Foreskin fibroblast (primary cell): ENCODE measurements at places on chromosomes 4 and X.
A peak's percentile ranks its signal among the peaks of the same experiment; 100 is the strongest.

- DNase-seq, result peak; percentile 55
Measured at GRCh38 chrX:21963731-21964405, 23.4 kb downstream of the SMS start.

DNA sequence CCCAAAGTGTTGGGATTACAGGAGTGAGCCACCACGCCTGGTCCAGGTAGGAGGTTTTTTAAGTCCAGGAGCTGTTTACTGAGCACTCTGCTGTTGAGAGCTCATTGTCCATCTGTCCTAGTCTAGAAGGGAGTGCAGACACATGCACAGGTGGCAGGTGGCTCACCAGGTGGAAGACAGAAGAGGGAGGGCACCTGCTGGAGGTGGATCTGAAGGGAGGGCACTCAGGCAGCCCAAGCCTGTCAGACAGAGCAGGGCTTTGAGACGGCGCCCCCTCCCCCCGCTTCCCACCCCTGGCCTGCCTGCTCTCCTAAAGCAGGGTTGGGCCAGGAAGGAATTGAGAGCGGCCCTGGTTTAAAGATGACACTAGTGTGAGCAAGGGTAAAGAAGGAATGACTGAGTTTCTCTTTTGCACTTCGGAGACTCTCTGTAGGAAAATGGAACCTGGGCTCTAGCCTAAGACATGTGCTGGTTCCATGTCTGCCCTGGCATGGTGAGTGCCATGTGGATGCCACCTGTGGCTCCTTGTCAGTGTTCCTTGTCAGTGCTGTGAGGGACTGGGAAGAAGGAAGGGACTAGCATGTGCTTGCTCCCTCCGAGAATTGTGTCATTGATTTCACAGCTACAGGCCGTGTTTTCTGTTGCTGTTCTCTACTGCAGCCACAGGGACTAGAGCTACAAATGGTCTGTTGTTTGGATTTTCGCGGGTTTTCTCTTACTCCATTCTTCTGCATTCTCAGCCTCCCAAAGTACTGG, 108.6 kb downstream of the TNIP2 start:
- no peak for DNase-seq

DNA sequence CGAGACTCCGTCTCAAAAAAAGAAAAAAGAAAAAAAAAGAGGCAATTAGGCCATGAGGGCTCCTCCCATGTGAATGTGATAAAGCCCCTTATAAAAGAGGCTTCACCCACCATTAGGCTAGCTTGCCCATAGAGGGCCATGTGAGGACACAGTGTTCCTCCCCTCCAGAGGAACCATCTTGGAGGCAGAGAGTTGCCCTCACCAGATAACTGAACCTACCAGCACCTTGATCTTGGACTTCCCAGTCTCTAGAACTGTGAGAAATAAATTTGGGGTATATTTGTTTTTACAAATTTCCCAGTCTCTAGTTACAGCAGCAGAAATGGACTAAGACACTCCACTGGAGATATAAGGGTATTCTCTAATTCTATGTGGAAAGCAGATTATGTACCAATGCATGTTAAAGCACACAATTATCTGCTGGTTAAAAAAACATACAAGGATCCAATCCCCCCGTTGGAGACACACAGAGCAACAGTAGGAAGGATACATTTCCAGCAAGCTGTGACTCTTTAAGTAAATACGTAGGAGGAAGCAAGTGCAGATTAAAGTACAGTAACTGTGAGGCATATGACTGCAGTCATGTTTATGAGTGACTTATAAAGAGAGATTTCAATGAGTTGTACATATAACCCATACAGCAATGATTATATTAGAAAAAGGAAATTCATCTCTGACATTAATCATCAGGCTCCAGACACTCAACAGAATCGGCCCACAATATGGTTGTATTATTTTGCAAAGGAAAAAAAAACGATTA, 21.4 kb downstream of the SH3RF1 start:
- DNase-seq, result no peak

- peak; percentile 4 for DNase-seq
Measured at GRCh38 chrX:121179972-121180371, 132.6 kb downstream of the GLUD2 start.

DNA sequence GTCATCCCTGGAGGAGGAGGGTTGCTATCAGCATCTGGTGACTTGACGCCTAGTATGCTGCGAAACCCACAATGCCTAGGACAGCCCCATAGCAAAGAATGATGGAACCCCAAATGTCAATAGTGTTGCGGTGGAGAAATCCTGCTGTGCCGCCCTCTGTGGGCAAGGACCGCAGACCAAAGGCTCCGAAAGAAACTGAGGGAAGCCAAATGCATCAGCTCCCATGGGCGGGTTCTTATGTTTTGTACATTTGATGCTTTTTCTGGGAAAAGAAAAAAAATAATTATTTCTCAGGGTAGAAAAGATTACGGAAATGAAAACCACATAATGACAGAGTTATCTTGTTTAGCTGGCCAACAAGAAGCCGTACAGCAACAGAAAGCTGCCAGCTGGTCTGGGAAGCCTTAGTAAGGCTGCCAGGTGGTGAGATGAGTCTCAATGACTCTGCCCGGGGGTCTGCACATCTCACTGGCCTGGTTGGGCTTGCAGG, 95.0 kb upstream of the TBL1X start:
- DNase-seq, result no peak

- DNase-seq, result peak; percentile 69
Measured at GRCh38 chr4:87078987-87079486, 141.4 kb downstream of the KLHL8 start.

GRCh38 chr4:186939766-186940165, 216.1 kb upstream of the FAT1 start:
- no peak for DNase-seq

DNA sequence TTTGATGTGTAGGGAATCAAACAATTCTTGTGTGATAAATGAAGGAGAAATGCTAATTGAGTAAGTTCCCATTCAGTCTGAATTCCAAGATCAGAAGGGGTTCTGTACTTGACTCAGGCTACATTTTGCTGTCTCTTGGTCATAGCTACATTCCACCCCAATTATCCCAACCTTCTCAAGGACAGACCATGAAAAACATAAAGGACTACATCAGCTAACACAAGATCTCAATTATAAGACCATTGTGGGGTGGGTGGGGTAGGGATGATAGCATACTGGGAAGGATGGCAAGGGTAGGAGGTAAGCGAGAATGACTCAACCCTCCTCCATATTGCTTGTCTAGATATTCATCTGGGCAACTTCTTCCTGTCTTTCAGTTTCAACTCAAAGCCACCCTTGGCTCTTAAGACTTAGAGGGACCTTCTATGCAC, 87.4 kb upstream of the ETNPPL start:
- DNase-seq, result no peak

DNA sequence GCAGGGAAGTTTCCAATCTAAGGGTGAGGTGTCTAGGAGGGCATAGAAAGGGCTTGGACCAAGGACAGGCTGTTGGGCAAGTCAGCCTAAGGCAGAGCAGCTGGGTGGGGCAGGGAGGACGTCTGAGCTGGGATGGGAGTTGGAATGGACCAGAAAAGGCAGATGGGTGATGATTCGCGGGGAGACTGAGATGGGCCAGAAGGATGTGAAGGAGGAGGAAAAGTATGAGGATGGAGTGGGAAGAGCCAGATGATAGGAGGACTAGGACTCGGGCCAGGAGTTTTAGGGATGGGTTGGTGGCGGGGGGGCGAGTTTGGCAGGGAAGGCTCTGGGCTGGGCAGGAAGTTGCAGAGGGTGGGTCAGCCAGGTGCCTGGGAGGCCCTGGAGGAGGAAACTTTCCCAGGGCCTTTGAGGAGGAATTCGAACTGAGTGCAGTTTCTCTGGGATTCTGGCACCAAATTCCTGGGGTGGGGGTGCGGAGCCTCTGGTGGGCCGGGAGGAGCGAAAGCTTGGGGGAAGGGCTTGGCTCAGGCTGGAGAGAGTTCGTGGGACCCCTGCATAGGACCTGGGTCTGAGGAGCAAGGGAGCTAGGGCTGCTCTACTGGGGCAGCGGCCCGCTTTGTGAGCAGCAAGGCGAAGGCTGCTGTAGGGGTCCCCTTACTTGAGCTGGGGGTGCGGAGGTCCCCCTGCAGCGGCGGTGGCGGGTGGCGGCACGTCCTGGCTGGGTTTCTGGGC, 8.7 kb upstream of the TIMP1 start:
- DNase-seq, result peak; percentile 77

- no peak for DNase-seq
Measured at GRCh38 chr4:80069837-80070731, 2.9 kb downstream of the ANTXR2 start.

DNA sequence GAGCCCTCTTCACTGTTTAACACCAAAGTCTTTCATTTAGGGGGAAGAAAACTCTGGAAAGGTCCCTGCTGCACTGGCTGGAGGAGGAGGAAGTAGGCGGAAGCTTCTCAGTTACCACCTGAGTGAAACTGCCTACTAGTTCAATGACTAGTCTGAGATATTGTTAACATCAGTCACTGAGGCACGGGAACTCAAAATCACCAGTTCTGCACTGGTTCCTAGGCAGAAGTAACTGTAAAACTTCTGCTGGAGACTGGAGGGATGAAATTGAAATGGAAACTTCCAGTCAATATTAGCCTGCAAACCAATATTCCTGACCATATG, 178.3 kb downstream of the SNCA start:
- no peak for DNase-seq

GRCh38 chr4:3768842-3769641, 2.9 kb downstream of the ADRA2C start:
- DNase-seq, result no peak

DNA sequence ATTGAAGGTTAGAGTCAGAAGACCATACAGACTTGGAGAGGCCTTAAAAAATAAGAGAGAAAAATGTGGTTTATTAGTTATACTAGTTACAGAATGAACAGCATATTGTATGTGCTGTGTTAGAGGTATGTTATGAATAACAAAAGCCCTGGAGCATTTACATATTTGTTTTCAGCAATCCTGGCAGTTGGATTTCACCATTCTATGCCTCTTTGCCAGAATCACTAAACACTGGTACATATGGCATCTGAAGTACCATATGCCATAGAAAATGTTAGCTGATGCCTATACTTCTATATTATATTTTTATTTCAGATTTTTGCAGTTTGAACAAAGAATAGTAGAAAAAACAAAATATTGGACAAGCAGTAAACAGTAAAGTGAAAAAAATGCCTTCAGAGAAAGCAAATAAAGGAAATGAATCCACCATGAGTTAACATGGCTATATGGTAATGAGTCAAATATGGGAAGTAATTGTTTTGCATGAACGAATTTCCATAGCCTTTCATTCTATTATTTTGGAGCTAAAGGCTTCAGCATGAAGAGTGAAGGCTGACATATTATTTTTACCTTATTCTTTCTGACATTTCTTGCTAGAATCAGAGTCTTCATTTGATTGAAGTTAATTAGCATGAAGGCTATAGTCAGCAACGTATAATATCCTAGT, 41.9 kb upstream of the PRDM8 start:
- no peak for DNase-seq

GRCh38 chr4:122831515-122832196, 5.0 kb downstream of the FGF2 start:
- no peak for DNase-seq

DNA sequence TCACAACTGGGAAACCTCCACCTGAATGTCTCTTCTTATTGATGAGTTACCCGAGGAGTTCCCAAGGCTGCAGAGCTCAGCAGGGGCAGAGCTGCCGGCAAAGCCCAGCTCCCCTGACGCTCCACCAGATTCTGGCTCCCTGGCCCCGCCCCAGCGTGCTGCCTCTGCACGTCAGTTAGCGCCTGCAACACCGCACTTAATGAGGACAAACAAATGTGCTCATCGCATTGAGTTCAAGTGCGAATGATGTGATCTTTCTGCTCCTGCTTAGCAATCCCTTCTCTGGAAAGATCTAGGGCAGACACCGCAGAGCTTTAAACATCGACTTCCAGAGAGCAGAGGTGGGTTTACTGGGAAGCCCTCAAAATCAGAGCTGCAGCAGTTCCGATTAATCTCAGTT, 55.5 kb upstream of the FBXW7 start:
- peak; percentile 14 for DNase-seq

GRCh38 chrX:96361844-96362243, 322.8 kb upstream of the DIAPH2 start:
- DNase-seq, result no peak

GRCh38 chr4:19698961-19699360, 552.7 kb upstream of the SLIT2 start:
- DNase-seq, result no peak

DNA sequence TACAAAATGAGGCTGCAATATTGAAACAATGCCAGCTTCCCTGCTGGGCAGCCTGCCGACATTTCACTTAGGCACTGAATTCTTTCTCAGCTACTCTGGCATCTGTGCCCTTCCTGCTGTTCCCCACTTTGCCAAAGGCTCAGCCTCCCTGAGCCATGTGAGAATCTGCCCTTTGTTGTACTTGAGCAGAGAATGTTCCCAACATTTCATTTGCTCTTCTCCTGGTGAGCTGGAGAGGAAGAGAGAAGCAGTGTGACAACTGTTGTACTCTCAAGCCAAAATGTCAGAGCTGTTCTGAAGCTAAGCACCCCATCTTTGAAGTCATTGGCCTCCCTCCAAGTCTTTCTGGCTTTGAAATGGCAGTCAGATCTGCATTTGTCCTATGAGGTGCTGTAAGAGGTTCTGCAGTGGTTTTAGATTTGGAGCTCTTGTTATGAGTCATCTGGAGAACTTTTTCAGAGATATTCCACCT, 32.5 kb downstream of the LANCL3 start:
- no peak for DNase-seq

GRCh38 chr4:112109360-112110058, 35.7 kb upstream of the FAM241A start:
- no peak for DNase-seq
